ENCODE measurements at places on chromosomes 13 and 19.
A peak's percentile ranks its signal among the peaks of the same experiment; 100 is the strongest.

- no peak for DNase-seq
Measured at GRCh38 chr13:57878291-57878690, 246.7 kb downstream of the PCDH17 start.

DNA sequence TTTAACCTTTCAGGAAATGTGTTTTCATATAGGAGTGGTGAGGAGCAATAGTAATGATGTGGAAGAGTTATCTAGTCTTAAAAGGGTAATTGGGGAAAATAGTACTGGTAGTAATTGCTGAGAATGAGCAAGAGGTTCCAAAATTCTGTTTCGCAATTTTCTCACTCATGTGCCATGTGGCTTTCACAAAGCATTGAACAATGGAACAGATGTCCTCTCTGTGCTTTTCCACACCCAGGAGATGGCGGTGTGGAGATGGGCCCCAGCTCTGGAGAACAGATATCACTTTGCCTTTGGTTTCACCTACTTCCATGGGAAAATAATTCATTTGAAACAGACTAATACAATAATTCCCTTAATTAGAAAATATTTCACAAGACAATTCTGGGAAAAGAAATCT, 170.0 kb upstream of the SLC10A2 start:
- DNase-seq = no peak

- no peak for DNase-seq
Measured at GRCh38 chr13:31088826-31089420, 72.8 kb downstream of the HSPH1 start.

GRCh38 chr13:25132751-25133390, 36.9 kb downstream of the PABPC3 start:
- DNase-seq = no peak

DNA sequence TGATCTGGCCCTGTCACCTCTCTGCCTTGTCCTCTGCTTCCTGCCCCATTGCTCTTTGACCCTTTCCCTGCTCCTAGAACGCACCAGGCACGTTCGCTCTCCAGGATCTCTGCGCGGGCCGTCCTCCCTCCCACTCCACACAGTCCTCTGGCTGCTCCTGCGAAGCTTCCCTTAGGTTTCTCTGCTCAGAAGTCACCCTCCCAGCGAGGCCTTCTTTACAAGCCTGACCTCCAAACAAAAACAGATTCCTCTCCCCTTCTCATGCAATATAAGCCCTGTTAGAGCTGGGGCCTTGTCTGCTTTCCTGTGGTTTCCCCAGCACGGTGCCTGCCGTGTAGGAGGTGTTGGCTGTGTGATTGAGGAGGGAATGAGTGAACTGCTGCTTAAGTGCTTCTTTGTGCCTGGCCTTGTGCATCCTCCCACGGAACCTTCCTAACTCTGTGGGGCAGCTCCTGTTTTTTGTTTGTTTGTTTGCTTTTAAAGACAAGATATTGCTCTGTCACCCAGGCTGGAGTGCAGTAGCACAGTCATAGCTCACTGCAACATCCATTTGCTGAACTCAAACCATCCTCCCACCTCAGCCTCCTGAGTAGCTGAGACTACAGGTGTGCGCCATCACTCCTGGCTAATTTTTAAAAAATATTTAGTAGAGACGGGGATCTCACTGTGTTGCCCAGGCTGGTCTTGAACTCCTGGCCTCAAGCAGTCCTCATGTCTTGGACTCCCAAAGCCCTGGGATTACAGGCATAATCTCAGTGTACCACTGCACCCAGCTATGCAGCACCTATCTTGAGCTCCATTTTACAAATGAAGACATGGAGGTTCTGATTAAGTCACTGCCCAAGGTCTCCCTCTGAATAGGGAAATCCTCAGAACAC, 82.0 kb downstream of the SIPA1L3 start:
- no peak for DNase-seq

DNA sequence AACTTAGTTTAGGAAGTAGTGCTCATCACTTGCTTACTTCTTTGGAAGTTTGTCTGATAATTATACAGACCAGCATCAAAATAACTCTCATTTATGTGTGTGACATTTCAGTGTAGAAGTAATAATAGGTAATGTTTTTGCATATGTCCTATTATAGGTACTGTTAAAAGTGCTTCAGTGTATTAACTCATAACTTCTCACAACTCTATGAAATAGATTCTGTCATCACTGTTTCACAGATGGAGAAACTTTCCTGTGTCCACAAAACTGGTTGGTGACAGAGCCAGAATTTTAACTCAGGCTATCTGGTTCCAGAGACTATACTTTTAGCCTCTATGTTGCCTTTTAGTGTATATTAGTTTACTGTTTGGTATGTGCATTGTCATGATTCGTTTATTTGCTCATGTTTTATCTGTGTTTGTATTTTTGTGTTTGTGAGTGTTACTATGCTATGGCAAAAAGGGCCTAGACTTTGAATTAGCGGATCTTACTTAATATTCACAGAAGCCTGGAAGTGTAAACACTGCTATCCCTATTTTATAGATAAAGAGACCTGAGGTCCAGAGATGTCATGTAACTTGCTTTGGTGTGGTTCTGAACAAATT, 12.7 kb downstream of the LPAR6 start:
- DNase-seq = no peak

GRCh38 chr19:57075801-57076492, 43.8 kb upstream of the USP29 start:
- no peak for DNase-seq

DNA sequence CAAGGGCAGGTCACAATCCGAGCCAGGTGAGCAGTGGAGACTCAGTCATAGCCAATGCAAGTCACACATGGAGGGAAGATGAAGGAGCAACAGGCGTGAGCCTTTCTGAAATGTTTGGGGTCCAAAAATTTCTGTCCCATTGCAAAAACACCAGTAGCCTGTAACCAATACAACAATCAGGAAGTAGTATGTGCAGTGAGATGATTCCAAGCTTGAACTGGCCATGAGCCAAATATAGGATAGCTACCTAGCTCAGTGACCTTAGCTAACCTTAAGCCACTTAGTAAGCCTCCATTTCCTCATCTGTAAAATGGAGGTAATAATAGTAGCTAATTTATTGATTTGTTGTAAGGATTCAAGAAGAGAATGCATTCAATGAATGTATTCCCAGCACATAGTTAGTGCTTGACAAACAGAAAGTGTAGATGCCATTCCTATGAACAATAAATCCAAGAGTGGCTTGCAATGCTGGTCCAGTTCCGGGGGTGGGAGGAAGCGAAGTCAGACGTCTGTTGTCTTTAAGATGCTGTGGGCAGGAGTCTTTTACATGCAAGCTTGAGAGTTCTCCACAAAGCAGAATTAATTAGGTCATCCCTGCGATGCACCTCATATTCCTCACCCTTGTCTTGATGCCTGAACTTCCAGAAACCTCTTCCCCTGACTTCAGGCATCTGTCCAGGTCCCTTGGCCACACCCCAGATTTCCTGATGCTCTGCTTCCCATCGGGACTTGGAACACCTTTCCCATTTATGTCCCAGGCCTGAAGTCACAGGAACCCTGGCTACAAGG, 195.7 kb upstream of the UBL3 start:
- no peak for DNase-seq

DNA sequence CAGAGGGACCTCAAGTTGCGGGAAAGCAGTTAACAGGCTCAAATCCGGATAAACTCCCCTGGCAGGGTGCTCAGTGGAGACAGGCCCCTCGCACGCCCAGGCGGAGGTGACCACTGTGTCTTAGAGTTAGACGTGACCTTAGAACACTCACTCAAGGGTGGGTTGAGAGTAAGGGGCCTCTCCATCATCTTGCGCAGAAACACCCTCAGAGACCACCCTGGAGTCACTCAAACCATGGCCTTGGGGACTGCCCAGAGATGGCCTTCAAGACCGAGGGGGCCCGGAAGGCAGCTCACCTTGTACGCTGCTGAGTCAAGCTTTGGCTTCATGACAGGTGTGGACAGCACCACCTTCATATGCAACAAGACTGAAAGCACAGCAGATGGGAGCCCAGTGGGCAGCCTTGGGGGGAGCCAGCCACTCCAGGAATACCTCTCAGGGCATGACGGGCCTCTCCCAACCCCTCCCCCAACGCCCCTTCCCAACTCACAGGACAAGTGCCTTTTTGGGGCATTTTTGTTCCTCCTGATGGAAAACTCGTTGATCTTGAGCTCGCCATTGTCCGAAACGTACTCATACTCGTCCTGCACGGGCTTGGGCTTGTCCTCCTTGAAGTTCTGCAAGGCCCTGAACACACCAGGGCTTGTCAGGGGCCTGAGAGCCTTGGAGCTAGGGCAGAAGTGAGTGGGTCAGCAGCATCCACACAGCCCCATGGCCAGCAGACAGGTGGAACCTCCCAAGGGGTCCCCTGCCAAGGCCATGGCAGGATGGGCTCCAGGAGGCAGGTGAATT, 229.2 kb downstream of the TUBA3C start:
- peak; percentile 71 for DNase-seq

DNA sequence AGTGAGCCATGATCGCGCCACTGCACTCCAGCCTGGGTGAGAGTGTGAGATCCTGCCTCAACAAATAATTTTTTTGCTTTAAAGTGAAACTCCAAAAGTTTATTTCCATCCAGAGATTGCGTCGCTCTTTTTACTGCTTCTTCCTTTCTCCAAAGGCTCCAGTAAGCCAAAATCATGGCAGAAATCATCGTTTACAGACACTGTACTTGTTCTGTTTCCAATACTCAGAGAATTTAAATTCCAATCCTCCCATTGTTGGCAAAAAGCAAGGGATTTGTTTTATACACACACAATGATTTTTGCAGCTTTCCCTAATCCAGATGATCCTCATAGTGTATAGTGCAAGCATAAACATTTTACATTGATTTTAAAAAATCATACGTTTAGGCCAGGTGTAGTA, 15.3 kb downstream of the FBXO27 start:
- no peak for DNase-seq

Measured in cardiac septum (tissue), 1 donor.